ENCODE measurements at places on chromosomes 3 and 15. TPM values are rescaled to one million over a fixed set of nuclear protein-coding genes. Genes with fewer than 3 reads are reported as not detected.

GRCh38 chr3:42061025-42061712 is 30.0 kb upstream of the TRAK1 start:
- DNase-seq, result no peak

GRCh38 chr15:81400640-81401236 is 26.7 kb upstream of the TMC3 start:
- DNase-seq, result no peak

The IMP3 gene
- 66.3 TPM for total RNA-seq

The STRIT1 gene
- 0.72 TPM for total RNA-seq

GRCh38 chr15:39016706-39017105 is 452.1 kb upstream of the RASGRP1 start:
- DNase-seq, result no peak

The SLC22A14 gene
- 0.46 TPM for total RNA-seq

DNA sequence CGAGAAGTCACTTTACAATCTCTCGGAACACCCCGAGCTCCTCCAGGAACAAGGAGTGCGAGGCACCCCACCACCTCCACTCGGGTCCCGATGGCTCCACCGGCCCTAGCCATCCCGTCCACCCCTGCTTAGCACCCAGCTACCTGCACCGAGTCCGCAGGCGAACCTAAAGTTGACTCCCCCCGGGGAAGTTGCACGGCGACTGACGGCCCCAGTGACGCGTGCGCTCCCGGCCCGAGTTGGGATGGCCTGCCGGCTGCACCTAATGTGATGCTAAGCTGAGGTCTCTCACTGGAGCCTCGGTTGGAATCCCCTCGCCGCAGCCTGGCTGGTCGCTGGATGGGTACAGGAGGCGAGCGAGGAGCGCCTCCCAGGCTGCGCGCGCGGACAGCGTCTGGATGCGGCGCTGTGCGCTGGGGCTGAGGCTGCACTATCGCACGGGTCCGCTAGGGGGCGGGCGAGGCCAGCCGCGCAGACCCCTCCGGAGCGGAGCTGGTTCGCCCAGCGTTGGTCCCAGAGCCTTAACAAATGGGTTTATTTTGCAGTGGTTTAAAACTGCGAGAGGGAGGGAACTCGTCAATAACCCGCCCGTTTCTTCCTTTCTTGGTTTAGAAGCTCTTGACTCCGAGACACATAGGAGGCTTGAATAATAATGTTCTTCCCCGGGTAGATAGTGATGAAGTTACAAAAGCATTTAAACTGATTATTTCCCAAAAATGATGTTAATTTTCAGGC is at the start of gene OXTR:
Gene OXTR (minus strand): TSS at position 526 of the 735 bp plus-strand sequence. CDS start 1,426 bp downstream, outside the sequence.
- DNase-seq, result peak; percentile 43

GRCh38 chr15:60021589-60022378 is 17.7 kb downstream of the FOXB1 start:
- no peak for DNase-seq

GRCh38 chr3:55202326-55202725 is 274.5 kb upstream of the LRTM1 start:
- DNase-seq, result no peak

The PLSCR2 gene
- total RNA-seq, result 0.35 TPM

DNA sequence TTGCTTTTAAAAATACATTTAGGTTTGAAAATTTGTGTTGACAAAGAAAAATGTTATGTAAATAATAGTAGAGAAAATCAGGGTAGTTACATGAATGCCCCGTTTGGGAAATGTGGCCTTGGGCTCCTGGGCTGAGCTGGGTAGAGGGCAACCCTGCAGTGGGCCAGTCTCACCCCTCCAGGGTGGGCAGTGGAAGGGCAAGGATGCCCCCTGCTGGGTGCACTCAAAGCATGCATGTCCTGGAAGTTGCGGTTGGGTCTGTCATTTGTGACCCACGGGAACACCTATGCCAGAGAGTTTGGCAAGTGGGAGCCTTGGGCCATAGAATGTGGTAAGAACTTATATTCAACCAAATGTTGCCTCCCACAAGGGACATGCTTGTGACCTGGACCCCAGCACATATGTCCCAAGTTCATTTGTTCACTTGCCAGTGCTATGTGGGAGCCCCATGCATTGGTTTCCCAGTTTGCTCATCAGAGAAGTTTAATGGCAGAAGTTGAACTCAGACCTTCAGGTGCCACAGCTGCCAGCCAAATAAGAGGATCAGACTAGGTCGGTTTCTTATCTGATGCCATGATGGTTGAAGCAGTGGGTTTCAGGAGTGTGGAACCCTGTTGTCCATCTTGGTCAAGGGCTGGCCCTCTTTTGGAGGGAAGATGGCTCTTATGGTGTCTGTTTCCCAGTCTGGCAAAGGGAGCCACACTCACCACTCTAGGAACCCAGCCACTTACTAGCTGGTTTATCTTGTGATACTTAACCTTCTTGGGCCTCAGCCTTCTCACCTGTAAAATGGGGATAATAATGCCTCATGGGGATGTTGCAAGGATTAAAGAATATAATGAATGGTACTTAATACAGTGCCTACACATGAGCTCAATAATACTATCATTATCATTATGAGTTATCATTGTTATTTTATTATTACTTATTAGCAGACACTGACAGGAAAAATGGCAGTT is 2.5 kb upstream of the PLCB2 start:
- DNase-seq, result peak; percentile 58

DNA sequence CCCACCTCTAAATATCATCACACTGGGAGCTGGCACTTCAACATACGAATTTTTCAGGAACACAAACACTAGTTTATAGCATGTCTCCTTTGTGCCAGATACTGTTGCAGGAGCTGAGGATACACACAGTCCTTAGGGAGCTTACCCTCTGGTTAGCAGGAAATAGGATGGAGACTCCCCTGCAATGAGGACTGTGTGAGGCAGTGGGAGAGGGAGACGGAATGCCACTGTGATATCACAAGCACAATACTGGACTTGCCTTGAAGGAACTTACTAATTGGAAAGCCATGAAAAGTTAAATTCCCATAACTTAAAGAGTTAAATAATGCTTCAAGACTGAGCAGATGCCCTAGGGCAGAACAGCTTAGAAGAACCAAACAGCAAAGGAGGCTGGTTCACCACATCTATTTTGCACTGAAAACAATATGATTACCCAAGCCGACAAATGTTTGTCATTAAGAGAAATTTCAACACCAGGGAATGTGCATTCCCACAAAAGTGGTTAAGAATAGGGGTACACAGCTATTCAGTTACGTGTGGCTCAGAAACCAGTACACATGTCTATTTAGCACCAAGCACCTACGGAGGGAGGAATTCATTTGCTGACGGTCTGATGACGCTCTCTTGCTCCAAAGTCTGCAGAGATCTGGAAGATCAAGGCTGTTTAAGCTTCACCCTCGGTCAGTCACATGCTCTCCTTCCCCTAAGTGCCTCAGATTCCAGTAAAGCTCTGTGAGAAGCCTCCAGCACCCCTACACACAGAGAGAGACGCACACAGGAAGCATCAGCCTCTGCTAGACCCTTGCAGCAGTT is 5.2 kb downstream of the TBC1D2B start:
- DNase-seq, result peak; percentile 71

DNA sequence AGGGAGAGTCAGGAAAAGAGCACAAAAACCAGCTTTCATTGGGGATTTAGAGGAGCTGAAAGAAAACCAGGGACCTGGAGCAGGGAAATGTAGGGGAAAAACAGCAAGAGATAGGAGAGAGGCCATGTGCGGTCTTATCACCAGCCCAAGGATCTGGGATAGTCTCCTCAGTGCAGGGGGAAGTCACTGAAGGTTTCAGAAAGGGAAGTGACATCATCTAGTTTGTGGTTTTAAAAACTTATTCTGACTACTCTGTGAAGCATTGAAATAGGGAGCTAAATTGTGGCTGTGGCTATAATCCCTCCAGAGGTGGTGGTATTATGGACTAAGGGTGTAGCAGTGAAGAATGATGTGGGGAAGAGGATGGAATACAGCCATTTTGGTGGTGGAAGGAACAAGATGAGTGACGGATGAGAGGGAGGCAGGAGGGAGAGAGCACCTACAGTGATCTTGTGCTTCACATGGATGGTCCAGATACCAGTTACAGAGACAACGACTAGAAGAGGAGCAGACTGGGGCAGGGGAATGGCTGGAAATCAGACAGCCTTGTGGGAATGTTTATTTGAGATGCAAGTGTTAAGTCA is 72.7 kb downstream of the HMG20A start:
- DNase-seq, result no peak

GRCh38 chr15:60905587-60905986 is 323.5 kb downstream of the RORA start:
- peak; percentile 22 for DNase-seq

GRCh38 chr3:31541089-31541488 is 8.4 kb downstream of the STT3B start:
- DNase-seq, result no peak

GRCh38 chr3:123808812-123809211 is 75.3 kb downstream of the MYLK start:
- DNase-seq, result no peak

DNA sequence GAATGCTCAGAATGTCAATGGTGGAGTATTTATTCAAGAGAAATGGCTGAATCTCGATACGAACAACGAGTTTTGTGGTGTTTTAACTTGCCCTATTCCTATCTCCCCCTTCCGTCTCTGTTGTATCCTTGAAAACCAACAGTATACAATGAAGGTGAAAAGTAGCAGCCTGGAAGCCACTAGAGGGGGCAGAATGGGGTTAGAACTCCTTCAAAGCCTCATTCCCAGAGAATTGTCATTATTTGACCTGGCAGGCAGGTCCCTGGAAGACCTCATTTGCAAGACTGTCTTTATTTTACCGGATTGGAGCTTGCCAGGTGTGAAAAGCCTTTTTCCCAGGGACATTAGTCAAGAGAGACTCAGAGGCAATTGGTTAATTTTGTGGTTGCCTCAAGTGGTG is 139.4 kb downstream of the LRRC28 start:
- DNase-seq, result no peak

- DNase-seq, result peak; percentile 44
Measured at GRCh38 chr3:155079746-155080487, at the start of gene MME. Gene MME, plus strand, starts transcription at chr3:155080319. Its CDS starts 3,849 bp downstream, at chr3:155084168.

The KLHL6 gene
- 3.7 TPM for total RNA-seq

DNA sequence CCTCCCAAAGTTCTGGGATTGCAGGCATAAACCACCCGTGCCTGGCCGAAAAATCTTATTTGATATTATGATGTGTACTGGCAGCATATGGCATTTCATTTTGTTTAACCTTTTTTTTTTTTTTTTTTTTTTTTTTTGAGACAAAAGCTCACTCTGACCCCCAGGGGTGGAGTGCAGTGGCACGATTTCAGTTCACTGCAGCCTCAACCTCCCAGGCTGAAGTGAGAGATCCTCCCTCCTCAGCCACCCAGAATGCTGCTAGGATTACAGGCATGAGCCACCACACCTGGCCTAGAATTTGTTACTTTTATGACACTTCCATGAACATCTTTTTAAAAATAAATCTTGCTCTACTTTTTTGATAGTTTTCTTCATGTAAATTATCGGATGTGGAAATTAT is 12.0 kb downstream of the TERB2 start:
- DNase-seq, result no peak

The EIF3J gene
- 52.1 TPM for total RNA-seq

DNA sequence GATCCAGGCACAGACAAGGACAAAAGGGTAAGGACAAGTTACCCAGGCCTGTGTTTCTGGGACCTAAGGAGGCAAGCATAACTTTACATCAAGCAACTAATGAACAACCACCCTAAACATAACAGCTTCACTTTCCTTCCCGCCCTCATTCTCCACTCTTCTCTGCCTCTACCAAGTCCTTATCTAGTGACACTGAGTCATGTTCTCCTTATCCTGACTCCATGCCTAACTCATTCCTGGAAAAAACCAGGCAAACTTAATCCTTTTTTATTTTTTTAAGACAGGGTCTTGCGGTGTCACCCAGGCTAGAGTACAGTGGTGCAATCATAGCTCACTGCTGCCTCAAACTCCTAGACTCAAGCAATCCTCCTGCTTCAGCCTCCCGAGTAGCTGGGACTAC is 44.5 kb downstream of the TMEM44 start:
- no peak for DNase-seq

DNA sequence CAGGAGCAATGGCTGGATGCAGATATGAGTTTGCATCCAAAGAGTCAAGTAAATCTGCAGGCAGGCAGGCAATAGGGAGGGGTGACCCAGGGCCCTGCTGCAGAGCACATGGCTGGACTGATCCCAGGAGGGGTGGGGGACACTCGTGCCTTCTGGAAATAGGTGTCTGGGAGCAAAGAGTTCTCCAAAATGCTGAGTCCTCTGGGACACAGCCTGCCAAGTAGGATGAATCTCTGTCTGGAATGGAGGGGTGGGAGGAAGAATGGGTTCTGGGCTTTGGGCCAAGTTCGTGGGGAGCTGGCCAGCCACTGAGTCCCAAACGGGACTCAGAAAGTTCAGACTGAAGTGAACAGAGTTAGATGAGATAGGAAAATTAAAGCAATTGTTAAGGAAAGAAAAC is 214.5 kb downstream of the MTHFS start:
- DNase-seq, result peak; percentile 12

The TM2D3 gene
- 59.1 TPM for total RNA-seq

DNA sequence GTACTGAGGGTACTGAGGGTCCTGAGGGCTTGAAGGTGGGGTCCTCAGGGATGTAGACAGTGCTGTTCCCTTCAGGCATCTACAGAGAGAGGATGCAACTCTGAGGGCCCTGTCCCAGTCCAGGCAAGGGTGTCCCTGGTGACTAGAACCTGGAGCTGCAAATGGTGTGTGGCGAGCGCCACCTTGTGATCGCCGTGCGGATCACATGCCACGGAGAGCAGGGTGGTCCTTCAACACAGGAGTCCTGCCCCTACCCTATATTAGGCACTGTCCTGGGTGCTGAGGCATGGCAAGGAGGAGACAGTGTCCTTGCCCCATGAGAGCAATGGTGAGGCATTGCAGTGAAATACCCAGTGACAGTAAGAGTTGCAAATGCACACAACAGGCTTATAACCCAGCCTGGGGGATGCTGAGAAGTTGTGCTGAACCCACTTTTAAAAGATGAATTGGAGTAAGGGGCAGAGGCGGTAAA is 23.6 kb downstream of the RHCG start:
- DNase-seq, result peak; percentile 37

The KBTBD13 gene
- not detected for total RNA-seq

DNA sequence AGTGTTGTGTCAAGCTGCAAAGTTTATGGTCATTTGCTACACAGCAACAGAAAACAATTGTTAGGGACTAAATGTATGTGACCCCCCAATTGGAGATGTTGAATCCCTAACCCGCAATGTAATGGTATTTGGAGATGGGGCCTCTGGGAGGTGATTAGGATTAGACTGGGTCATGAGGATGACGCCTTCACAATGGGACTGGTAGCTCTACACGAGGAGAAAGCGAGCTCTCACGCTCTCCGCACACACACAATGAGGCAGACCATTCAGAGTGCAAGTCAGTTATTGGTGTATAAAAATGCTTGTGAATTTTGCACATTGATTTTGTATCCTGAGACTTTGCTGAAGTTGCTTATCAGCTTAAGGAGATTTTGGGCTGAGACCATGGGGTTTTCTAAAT is 116.9 kb upstream of the NSMCE3 start:
- no peak for DNase-seq

GRCh38 chr15:23566071-23566554 is 639 bp downstream of the MKRN3 start:
- DNase-seq, result no peak
